ENCODE measurements at places on chromosomes 13 and 19.

- H3K27me3 ChIP-seq: no peaks in the 10 kb centered on the region
- no peak for DNase-seq
- H3K4me3 ChIP-seq: no peak overlapping the region
- no peaks in the 10 kb centered on the region for H3K36me3 ChIP-seq
- no peaks in the 10 kb centered on the region for H3K4me1 ChIP-seq
Observed at GRCh38 chr19:31278555-31279435, 70.4 kb downstream of the TSHZ3 start.

DNA sequence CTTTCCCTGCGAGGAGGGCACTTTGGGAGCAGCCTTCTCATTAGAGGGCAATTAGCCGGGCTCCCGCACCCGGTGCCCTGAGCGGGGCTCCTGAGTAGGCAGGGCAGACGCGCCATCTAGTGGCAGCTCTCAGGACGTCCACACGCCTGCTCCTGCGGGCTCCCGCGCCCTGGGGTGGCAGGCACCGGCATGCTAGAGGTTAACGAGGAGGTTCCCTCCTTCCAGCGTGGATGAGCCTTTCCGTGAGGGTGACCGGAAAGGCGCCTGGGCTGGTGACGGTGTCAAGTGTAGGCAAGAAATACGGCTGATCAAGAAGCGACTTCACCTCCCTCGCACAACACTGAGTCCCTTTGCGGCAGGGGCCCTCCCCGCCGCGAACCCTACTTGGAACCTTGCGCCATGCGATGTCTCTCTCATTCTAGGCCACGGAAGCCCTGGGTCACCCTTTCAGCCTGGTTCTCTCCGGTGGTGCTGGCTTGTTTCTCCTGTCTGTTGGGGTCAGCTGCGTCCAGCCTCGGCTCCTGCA, 67.7 kb downstream of the ALOX5AP start:
- H3K27me3 ChIP-seq: peaks cover 8% of the 10 kb centered on the region
- H3K36me3 ChIP-seq: no peaks in the 10 kb centered on the region
- peak; percentile 87 for DNase-seq
- no peak overlapping the region for H3K27ac ChIP-seq

- no peak overlapping the region for H3K27ac ChIP-seq
- H3K4me1 ChIP-seq: no peaks in the 10 kb centered on the region
- H3K27me3 ChIP-seq: no peaks in the 10 kb centered on the region
- no peak overlapping the region for H3K4me3 ChIP-seq
- no peak for DNase-seq
Observed at GRCh38 chr19:30679153-30679702, 307.0 kb downstream of the ZNF536 start.

GRCh38 chr13:81540777-81541176, 1199.9 kb upstream of the SPRY2 start:
- H3K27ac ChIP-seq: no peak overlapping the region
- no peak overlapping the region for H3K4me3 ChIP-seq
- no peak for DNase-seq

- no peak overlapping the region for H3K27ac ChIP-seq
- peaks cover 68% of the 10 kb centered on the region for H3K4me1 ChIP-seq
- no peaks in the 10 kb centered on the region for H3K27me3 ChIP-seq
- DNase-seq: peak; percentile 76
- H3K4me3 ChIP-seq: peak overlapping the region; percentile 30
- H3K36me3 ChIP-seq: no peaks in the 10 kb centered on the region
Observed at GRCh38 chr19:2290441-2291184, 8.6 kb upstream of the PEAK3 start.

- H3K27ac ChIP-seq: no peak overlapping the region
- H3K4me3 ChIP-seq: no peak overlapping the region
- peak; percentile 10 for DNase-seq
- H3K4me1 ChIP-seq: peaks cover 18% of the 10 kb centered on the region
Observed at GRCh38 chr19:50568728-50569698, 778 bp upstream of the LRRC4B start.

DNA sequence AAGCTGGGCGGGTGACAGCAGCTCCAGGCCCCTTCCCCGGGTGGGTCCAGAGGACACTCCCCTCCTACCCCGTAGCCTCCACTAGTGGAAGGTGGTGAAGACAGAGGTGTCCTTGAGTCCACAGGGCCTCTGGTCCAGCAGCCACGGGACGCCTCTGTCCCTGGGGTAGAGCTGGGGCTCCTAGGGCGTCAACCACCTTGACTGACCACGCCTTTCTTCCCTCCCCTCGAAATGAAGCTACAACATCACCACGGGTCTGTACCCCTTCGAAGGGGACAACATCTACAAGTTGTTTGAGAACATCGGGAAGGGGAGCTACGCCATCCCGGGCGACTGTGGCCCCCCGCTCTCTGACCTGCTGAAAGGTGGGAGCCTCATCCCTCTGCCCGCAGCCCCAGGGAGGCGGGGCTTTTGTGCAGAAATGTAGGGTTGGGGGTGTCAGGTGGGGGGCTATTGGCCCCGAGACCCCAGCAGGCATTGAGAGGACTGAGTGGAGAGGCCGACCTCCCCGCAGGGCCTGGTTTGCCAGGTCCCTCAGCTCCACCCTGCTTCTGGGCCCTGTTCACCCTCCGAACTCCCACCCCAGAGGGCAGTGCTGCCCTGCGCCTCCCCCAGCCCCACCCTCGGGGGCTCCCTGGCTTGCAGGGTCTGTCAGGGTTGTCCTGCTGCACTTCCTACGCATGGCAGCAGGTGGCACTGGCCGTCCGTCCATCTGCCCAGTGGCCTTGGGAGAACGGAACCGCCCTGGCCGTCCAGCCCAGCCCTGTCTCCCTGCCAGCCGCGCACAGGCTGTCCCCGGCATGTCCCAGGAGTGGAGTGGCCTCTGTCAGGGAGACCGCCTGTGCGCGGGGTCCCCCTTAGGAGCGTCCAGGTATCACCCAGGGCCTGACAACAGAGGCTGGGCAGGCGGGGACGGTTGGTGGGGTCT, 15.7 kb downstream of the STK11 start:
- no peaks in the 10 kb centered on the region for H3K27me3 ChIP-seq
- H3K27ac ChIP-seq: no peak overlapping the region
- peaks cover 36% of the 10 kb centered on the region for H3K36me3 ChIP-seq

GRCh38 chr13:106382534-106382933, 152.9 kb downstream of the EFNB2 start:
- H3K27me3 ChIP-seq: no peaks in the 10 kb centered on the region
- no peaks in the 10 kb centered on the region for H3K4me1 ChIP-seq
- H3K4me3 ChIP-seq: no peak overlapping the region
- DNase-seq: no peak
- H3K36me3 ChIP-seq: no peaks in the 10 kb centered on the region

GRCh38 chr19:21508198-21508597, 2.8 kb downstream of the ZNF429 start:
- H3K36me3 ChIP-seq: peaks cover 4% of the 10 kb centered on the region
- no peak overlapping the region for H3K27ac ChIP-seq
- H3K4me1 ChIP-seq: peaks cover 13% of the 10 kb centered on the region
- DNase-seq: no peak
- no peak overlapping the region for H3K4me3 ChIP-seq
- H3K27me3 ChIP-seq: no peaks in the 10 kb centered on the region

DNA sequence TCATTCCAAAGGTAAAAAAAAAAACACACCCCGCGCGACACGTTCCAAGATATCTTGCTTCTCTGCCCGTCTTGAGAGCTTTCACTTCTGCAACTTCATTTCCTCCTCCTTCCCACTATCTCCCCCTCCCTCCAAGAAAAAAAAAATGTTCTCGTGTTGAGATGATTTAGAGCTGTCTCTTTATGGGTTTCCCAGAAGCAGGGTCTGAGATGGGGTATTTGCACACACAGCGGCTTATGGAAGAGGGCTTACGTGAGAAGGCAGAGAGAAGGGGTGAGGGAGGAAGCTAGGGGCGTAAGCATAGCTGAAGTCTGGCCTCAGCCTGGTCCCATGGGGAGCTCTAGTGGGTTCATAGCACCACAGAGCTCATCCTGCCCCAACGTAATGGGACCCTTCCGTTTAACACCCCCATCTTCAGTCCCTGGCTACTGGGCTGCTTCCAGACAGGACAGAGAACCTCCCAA, 31.3 kb upstream of the USE1 start:
- H3K4me3 ChIP-seq: peak overlapping the region; percentile 53
- peak overlapping the region; percentile 76 for H3K27ac ChIP-seq
- H3K36me3 ChIP-seq: peaks cover 5% of the 10 kb centered on the region
- H3K27me3 ChIP-seq: no peaks in the 10 kb centered on the region

DNA sequence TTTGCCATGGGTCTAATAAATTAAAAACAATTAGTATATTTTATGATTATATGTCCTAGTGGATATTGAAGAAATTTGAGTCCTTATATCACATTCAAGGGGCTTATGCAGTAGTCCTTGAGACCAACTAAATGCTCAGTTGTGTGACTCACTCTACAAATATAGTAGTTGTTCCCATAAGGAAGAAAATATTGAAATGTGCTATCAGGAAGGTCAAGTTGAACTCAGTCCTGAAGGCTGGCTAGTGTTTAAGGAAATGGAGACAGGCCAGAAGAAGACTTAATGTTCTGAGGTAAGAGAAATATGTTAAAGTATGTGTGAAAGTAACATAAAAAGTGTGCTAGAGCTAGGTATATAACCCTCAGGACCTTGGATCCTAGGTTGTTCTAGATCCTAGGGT, 766.1 kb upstream of the GPC6 start:
- no peaks in the 10 kb centered on the region for H3K4me1 ChIP-seq
- DNase-seq: no peak
- H3K27ac ChIP-seq: no peak overlapping the region
- no peak overlapping the region for H3K4me3 ChIP-seq

DNA sequence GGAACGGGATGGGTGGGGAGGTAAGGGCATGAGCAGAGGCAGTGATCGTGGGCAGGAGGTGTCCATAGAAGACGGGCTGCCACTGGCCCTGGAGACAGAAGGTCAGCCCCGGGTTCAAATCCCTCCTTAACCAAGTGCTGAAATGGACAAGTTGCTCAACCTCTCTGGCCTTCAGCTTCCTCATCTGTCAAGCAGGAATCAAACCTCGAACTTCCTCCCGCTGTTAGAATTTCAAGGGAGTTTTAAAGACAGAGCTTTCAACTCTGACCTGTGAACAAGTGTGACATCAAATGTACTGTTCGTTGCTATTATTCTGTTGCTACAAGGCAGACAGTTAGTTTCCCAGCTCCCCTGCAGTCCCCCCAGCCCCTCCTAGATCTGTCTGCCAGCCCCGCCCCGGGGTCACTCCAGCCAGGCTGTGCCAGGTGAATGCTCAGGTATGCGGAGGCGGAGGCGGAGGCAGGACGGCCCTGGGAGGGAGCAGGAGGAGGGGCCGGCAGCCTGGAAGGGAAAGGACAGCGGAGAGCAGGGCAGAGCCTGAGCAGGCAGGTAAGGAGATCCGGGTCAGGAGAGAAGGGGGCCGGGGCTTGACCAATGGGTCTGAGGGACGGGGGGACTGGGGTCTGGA, at the start of gene EPS8L1:
TSS of gene EPS8L1 (plus strand) at position 499 of the 628 bp plus-strand sequence. CDS start 576 bp downstream, outside the sequence.
- no peak within 1 kb of the TSS for H3K27ac ChIP-seq
- peaks cover 9% of the 10 kb centered on the region for H3K4me1 ChIP-seq
- H3K36me3 ChIP-seq: no peaks in the 10 kb centered on the region

DNA sequence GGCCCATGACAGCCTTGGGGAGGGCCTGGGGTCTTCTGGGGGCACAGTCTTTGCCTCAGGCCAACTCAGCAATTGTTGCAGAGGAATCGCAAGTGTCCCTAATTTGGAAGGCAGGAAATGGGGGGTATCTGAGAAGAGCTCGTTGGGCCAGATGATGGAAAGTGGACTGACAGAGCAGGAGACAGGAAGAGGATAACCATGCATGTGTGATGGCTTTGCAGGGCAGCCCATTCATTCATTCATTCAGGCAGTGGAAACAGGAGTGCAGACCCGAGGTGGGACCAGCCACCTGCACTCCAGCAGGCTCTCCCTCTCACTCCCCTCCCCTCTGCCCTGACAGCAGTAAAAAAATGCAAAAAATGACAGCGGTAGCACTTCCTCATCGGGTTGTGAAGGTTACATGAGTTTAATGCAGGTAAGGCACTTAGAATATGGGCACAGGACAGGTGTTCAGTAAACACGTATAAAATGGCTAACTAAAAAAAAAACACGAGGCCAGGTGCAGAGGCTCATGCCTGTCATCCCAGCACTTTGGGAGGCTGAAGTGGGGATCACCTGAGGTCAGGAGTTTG, 5.0 kb upstream of the TMEM147 start:
- H3K4me1 ChIP-seq: peaks cover 24% of the 10 kb centered on the region
- no peak overlapping the region for H3K27ac ChIP-seq
- no peak for DNase-seq
- no peak overlapping the region for H3K4me3 ChIP-seq
- no peaks in the 10 kb centered on the region for H3K36me3 ChIP-seq
- no peaks in the 10 kb centered on the region for H3K27me3 ChIP-seq

- no peak within 1 kb of the TSS for H3K4me3 ChIP-seq
- H3K27me3 ChIP-seq: no peaks in the 10 kb centered on the region
- no peak for DNase-seq
- H3K27ac ChIP-seq: no peak within 1 kb of the TSS
- H3K4me1 ChIP-seq: peaks cover 5% of the 10 kb centered on the region
- H3K36me3 ChIP-seq: no peaks in the 10 kb centered on the region
Observed at GRCh38 chr19:10848230-10848856, at the start of gene C19orf38. C19orf38 (plus strand) TSS chr19:10848415; CDS start chr19:10848509, 94 bp downstream.

- H3K27ac ChIP-seq: peak overlapping the region; percentile 76
- H3K4me1 ChIP-seq: peaks cover 52% of the 10 kb centered on the region
- peak; percentile 68 for DNase-seq
- H3K4me3 ChIP-seq: peak overlapping the region; percentile 1
- no peaks in the 10 kb centered on the region for H3K27me3 ChIP-seq
- H3K36me3 ChIP-seq: no peaks in the 10 kb centered on the region
Observed at GRCh38 chr13:50892210-50892944, 17.2 kb upstream of the RNASEH2B start.

GRCh38 chr19:23263870-23264590, 13.8 kb upstream of the ZNF724 start:
- peaks cover 39% of the 10 kb centered on the region for H3K36me3 ChIP-seq
- H3K4me1 ChIP-seq: no peaks in the 10 kb centered on the region
- H3K27me3 ChIP-seq: no peaks in the 10 kb centered on the region

GRCh38 chr19:15381864-15382263, 2.3 kb upstream of the AKAP8 start:
- H3K27ac ChIP-seq: no peak overlapping the region
- no peak overlapping the region for H3K4me3 ChIP-seq
- DNase-seq: no peak
- H3K36me3 ChIP-seq: peaks cover 3% of the 10 kb centered on the region

DNA sequence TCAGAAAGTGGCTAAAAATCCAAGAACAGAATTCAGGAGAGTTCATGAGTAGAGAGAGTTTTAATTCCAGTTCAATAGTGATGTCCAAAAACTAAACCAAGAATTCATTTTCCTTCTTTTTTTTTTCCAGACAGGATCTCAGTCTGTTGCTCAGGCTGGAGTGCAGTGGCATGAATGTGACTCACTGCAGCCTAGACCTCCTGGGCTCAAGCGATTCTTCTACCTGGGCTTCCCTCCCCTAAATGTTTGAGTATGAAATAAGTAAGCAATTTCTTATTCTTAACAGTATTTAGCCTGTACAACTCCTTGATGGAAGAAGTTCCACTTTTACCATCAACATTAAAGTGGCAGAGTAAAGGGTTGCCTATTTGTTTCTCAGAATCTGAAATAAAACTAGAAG, 3.8 kb downstream of the COMMD6 start:
- no peaks in the 10 kb centered on the region for H3K27me3 ChIP-seq
- H3K4me3 ChIP-seq: no peak overlapping the region
- H3K27ac ChIP-seq: no peak overlapping the region
- H3K4me1 ChIP-seq: peaks cover 12% of the 10 kb centered on the region
- no peak for DNase-seq
